ENCODE measurements at places on chromosomes 5 and 9.

DNA sequence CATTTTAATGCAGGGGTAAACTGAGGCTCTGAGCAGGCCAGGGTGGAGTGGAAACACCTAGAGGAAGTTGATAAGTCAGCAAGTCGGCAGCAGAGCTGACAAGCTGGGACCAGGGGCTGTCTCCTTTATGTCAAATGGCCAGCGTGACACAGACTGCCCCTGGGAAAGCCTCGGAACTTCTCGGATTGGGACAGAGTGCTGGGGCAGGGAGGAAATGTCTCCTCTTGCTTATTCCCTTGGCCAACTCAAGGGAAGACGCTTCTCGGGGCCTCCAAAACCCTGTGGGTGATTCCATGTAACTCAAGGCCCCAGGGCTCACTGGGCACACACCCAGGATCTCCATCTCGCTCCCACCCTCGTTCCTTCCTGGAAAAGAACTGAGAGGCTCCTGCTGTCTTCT, 25.4 kb upstream of the ANXA6 start:
- DNase-seq = no peak

GRCh38 chr5:83701886-83702285, 18.8 kb downstream of the HAPLN1 start:
- DNase-seq = no peak

DNA sequence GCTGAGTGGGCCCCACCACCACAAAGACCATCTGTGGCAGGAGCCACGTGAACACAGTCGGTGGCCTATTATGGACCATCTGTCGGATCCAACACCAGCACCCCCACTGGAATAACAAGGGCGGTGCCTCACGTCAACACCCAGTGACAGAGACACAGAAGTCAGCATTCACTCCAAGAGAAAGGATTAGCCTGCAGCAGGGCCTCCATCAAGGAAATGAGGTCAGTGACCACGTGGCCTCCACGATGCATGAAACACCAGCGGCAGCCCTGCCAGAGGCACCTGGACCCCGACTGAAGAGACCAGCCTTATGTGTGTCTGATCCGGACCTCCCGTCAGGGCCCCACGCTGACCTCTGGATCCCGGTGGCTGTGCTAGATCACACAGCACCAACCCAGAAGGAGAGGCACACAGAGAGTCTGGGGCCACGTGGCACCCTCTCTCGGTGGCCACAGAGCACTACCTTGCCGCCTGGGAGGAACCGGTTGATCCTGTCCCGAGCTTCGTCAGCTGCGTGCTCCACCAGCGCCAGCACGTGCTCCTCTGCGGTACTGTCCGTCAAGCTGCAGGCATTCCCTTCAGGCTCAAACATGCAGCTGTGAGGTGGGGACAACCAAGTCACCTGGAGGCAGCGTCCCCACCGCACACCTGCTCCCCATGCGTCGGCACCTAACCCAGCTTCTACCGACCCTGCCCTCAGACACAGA, 9.0 kb downstream of the BRD9 start:
- DNase-seq = no peak

DNA sequence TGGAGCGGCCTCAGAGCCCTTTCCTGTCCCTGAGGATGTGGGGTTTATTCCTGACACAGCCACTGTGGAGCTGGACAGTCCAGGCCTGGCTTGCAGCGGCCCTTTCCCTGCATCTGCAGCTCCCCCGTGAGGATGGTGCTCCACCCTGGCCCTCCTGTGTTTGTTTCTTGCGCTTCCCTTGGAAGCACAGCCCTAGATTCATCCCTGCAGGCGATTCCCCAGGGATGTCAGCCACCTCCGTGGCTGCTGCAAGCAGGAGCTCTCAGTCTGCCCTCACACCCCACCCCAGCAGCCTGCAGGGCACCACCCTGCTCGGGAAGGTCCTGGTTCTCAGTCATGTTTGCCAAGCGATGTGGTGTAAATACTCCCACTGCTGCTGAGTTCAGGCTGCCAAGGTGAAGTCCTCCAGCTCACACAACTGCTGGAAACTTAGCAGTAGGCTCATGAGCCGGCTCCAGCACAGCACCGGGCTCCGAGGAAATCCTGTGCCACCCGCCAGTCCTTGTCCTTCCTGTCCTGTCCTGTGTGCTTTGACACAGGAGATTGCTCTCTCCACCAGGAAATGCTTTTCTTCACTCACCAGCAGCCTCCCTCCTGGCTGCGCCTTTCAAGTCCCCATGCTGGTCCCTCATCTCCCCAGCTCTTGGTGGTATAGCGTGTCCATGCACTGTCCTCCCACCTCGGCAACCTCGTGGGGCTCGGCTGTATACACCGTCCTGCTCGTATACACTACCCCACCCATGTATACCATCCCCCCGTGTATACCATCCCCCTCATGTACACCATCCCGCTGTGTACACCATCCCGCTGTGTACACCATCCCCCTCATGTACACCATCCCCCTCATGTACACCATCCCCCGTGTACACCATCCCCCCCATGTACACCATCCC, 16.2 kb downstream of the ROPN1L start:
- DNase-seq = no peak

DNA sequence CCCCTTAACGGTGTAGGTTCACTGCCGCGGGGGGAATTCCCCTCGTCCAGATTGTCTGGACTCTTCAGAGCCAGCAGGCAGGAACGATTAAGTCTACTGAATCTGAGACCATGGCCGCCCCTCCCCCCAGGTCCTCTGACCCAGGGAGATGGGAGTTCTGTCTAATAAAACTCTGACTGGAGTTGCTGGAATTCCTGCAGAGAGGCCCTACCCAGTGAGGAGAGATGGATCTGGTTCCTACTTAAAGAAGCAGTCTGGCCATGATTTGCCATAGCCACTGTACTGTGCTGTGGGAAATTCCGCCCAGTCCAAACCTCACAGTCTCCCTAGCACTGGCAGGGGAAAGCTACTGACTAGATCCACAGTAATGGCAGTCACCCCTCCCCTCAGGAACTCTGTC, 237.7 kb upstream of the RASA1 start:
- DNase-seq = no peak

- DNase-seq = peak; percentile 13
Observed at GRCh38 chr9:133839822-133840329, 101.7 kb upstream of the SARDH start.

DNA sequence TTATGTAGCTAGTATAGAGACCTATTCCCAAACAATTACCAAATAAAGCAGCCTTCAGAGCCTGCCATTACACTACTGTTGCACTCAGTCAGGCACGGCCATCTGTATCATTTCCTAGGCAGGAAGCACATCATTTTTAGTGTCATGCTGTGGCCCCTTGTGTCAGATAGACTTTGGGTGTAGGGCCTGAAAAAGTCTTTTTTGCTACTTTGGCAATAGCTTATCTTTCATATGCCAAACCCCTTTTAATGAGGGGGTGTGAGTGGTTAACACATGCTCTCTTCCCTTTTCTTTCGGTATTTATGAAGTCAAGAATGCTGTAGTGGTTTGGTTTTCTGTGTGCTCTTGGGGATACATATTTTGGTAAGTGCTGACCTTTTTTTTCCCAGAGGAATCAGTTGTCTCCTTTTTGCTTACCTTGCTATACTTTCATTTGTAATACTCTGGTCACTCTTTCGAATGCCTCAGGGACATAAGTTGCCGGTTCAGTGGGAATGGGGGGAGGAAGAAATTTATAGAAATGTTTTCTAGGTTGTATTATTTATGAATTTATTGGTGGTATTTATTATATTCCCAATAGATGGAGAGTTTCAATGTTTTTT, 209.8 kb downstream of the CSNK1G3 start:
- DNase-seq = no peak

- peak; percentile 75 for DNase-seq
Observed at GRCh38 chr5:74063821-74064220, 437.8 kb downstream of the ARHGEF28 start.

DNA sequence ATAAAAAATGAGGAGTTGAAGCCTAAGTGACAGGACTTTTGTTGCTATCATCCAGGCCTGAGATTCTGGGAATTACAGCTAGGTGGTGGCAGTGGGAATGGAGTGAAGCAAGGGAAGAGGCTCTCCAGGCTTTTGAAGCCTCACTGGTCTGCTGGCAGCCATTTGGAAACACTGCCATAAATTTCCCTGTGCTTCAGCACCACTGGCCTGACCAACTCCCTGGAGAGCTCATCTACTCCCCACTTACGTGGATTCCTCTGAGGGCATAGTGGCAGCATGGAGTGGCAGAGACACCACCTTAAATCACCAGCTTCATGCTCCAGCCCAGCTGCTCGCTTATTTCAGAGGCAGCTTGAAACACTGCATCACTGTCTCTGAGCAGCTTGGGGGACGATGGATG, 518.2 kb downstream of the TLR4 start:
- DNase-seq = no peak

- no peak for DNase-seq
Observed at GRCh38 chr5:110956280-110956912, 115.1 kb upstream of the TSLP start.

DNA sequence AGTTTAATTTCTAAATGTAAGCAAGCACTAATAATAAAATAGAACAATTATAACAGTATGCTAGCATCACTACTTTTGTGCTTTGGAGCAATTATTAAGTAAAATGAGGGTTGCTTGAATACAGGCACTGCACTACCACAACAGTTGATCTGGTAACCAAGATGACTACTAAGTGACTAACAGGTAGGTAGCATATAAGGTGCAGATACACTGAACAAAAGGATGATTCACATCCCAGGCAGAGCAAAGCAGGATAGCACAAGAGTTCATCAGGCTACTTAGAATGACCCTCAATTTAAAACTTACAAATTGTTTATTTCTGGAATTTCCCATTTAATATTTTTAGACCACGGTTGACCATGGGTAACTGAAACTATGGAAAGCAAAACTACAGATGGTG, 48.0 kb upstream of the RGS7BP start:
- no peak for DNase-seq

DNA sequence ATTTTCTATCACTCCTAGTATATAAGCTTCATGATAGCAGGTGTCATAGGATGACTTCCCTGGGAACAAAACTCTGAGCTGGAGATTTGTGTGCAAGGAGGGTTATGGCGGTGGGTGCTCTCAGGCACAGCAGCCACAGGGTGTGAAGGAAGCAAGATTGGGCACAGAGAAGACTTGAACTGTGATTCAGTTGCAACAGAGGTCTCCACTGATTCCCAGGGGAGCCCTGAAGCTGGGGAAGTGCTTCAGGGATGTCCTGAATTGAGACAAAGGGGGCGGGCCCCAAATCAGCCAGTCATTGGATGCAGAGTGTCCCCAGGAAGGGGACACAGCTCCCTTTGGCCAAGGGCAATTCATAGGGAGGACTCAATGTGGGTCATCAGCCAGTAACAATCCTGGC, 44.4 kb upstream of the ANKRD55 start:
- no peak for DNase-seq

GRCh38 chr5:80094236-80094738, 59.1 kb downstream of the THBS4 start:
- no peak for DNase-seq

GRCh38 chr5:59799668-59800346, 93.7 kb downstream of the PDE4D start:
- peak; percentile 52 for DNase-seq

DNA sequence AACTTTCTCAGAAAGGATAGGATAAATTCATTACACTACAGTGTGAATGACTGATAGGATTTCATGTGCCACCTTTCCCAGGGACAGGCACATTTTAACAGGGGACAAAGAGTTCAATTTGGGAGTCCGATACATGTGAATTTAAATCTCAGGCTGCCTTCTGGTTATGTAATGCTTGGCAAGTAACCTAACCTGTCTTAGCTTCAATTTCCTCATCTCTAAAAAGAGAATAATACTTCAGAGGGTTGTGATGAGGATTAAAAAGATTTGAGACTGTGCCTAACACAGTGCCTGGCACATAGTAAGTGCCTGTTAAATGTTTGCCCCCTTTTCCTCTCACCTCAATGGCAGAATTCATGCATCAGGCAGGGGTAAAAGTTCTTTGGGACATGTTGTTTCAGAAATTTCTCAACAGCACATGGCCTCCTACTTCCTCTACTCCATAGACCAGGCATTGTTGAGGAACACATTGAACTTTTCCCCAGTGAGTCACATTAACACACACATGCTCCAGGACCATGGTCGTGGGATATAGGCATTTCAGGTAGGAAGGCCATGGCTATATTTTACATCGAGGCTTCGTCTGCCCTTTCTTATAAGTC, 94.6 kb upstream of the EGFLAM start:
- DNase-seq = no peak

DNA sequence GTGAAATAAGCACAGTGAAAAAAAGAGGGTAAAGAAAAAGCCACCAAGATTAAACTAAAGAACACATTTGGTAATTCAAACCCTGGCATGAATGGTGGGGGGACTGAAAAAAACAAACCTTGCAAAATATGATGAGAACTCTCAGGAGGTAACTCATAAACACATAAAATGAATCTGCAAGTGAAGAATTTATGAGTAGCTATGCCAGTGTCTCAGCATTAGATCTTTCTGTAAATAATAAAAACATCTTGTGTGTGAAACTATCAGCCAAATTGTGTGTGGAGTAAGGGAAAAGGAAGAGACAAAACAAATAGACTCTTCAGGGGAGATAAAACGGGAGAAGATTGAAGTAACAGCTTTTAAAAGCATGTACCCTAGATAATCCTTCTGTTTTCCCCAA, 129.6 kb upstream of the SPEF2 start:
- no peak for DNase-seq

- DNase-seq = no peak
Observed at GRCh38 chr9:35863583-35863982, 6.6 kb downstream of the OR13J1 start.

- DNase-seq = no peak
Observed at GRCh38 chr5:132483101-132483500, 7.5 kb downstream of the IRF1 start.

- no peak for DNase-seq
Observed at GRCh38 chr5:9519537-9519936, 26.3 kb downstream of the SEMA5A start.

DNA sequence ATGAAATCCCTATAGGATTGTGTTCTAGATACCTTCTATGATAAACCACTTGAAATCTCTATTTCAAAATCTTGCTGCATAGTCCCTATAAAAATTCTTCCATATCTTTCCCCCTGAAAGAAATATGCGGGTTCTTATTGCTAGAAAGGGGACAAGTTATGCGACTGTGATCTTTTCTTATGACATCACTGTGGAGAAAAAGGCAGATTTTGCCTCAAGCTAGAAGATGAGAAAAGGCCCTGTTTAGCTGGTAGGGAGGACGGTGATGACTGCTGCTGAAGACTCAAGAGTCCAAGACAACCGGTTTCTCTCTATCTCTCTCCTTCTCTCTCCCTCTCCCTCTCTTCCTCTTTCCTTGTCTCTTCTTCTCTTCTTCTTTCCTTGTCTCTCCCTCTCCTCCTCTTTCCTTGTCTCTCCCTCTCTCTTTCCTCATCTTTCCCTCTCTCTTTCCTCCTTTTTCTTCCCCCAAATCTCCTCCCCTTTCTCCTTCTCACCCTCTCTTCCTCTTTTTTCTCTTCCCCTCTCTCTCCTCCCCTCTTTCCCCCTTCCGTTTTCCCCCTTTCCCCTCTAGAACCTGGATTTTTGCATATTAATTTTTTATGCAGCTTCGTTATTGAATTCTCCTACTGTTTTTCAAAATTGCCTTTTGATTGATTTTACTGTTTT, 5.3 kb downstream of the OR2S2 start:
- no peak for DNase-seq

- DNase-seq = no peak
Observed at GRCh38 chr9:130129432-130130061, 42.7 kb upstream of the NCS1 start.

- DNase-seq = no peak
Observed at GRCh38 chr5:57258052-57258451, 84.2 kb downstream of the GPBP1 start.
